GM12892 (cell line): ENCODE measurements at places on chromosomes 4 and X.

DNA sequence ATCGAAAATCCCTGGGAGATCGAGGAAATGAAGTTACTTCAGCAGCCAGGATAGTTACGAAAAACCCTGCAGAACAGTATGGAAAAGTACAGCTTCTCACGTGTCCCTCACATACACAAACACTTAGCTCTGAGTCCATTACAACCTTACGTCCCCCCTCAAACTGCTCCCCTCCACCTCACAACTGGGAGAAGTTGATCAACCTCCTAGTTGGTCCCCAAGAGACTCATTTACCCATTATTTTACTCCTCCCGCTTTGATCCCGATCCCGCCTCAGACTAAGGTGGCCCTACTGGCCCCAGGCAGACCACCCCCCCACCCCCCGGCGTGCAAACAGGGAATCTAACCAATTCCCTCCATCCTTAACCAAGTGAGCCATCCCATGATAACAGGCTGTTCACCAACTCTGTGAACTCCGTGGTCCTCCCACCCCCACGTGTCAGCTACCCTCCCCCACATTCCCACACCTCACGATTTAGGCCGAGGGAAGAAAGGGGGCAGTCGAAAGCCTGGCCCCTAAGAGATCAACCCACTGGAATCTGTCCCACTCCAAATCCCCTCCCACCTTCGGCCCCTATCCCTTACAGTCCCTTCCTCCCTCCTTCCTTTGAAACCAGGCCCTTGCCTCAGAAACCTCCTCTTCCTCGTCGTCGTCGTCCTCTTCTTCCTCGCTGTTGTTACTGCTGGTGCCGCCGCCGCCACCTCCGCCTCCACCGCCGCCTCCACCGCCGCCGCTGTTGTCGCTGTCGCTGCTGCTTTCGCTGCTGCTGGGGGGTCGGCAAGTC, 755 bp downstream of the ANKRD17 start:
- no peak for DNase-seq

DNA sequence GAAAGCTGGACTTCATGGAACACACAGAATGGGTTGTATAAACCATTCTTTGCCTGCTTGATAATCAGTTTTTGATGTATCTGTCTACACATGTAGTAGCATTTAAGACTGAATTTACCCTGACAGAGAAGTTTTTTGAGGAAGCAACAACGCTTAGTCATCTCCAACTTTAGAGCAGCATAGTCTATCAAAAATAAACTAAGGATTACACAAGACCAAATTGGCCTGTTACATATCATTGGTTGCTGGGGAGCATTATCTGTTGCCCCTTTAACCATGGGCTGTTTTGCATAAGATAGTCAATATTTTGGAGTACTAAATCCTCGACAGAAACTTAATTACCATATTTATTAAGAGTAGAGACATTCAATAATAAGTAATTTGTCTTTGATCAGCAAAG, 347.4 kb downstream of the FAM47B start:
- no peak for DNase-seq

GRCh38 chr4:89248879-89249281, 58.7 kb downstream of the GPRIN3 start:
- no peak for DNase-seq

DNA sequence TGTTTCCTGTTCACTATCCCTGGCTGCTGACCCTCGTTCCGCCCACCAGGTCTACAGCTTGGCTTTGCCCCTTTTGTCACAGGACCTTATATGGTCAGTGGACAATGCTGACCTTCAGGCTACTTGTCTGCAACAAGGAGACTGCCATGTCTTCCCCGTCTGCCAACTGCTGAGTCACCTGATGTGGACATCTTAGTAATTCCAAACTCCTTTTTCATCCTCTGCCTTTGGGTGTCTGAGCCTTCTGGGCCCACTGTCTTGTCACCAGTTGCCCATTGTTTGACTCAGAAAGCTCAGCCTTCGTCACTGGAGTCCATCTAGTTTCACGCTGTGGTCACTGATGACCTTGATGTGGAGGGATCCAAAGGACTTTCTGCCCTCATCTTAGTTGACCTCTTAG, 30.2 kb downstream of the GPRIN3 start:
- DNase-seq: no peak

GRCh38 chr4:53563824-53564223, 27.5 kb downstream of the LNX1 start:
- DNase-seq: peak; percentile 13

GRCh38 chr4:16667464-16667863, 231.0 kb downstream of the LDB2 start:
- no peak for DNase-seq

GRCh38 chr4:98890702-98891455, 38.1 kb downstream of the EIF4E start:
- no peak for DNase-seq

- DNase-seq: no peak
Measured at GRCh38 chr4:21097865-21098264, 397.6 kb downstream of the PACRGL start.

GRCh38 chr4:153341575-153342090, 2.9 kb upstream of the MND1 start:
- DNase-seq: no peak

DNA sequence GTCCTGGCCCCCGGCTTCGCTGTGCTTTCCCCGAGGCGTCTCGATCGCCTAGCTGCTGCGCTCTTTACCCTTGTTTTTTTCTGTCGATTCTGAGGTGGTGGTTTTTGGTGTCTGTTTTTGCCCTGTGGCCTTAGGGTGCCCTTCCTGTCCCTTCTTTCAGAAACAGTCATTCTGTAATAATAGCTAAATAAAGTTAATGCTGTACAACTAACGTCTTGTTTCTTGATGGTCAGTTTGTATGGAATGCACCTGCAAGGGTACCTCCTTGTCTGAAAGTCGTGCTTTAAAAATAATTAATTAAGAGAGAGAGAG, 686 bp downstream of the FIP1L1 start:
- DNase-seq: no peak

- DNase-seq: no peak
Measured at GRCh38 chr4:3684546-3684945, 81.6 kb upstream of the ADRA2C start.

GRCh38 chrX:140687706-140688105, 21.9 kb upstream of the LINC00632 start:
- DNase-seq: no peak

DNA sequence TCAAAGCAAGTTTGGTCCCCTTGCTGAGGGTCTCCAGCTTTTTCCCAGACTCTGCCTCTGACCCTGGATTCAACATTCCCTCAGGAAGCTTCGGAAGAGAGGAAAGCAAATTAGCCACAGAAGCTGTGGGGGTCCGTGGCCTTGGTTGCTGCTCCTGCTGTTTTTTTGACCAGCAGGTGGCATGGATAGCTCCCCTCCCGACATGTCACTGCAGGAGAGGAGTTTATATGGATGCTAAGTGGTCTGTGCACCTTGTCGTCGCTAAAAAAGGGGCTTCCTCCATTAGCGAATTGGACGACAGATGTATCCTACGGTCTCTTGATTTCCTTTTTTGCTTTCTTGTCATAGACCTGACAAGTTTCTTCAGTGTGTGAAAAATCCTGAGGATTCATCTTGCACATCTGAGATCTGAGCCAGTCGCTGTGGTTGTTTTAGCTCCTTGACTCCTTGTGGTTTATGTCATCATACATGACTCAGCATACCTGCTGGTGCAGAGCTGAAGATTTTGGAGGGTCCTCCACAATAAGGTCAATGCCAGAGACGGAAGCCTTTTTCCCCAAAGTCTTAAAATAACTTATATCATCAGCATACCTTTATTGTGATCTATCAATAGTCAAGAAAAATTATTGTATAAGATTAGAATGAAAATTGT, 70.2 kb downstream of the CD38 start:
- no peak for DNase-seq

GRCh38 chrX:429266-429825, 42.6 kb upstream of the PPP2R3B start:
- DNase-seq: no peak

- no peak for DNase-seq
Measured at GRCh38 chrX:84415140-84415539, 87.1 kb downstream of the HDX start.

DNA sequence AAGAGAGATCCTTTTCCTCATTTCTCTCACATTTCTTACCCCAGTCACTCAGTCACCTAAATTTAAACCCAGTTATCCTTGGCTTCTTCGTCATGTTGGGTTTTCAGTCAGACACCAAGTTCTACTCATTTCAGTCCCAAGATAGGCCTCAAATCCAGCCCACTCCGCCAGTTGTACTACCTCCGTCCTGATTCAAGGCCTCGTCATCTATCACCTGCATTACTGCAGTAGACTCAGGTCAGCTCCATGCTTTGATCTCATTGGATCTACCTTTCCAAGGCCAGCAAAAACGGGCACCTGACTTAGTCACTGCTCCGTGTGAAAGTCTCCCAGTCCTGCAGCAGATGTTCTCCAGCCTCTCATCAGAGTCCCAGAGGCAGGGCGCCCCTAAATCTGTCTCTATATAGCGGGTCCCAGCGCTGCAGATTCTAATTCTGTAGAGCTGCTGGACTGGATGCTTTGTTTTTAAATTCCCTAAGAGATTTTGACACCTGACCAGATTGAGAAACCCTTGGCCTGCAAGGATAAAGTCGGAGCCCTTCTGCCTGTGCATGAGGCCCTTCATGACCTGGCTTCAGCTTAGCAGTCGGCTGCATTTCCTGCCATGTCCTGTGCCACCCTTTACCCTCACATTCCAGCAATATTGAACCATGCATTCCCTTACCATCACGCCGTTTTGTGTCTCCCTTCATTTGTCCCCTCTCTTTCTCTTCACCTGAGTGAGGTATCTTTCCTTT, 53.7 kb downstream of the ZFX start:
- no peak for DNase-seq

DNA sequence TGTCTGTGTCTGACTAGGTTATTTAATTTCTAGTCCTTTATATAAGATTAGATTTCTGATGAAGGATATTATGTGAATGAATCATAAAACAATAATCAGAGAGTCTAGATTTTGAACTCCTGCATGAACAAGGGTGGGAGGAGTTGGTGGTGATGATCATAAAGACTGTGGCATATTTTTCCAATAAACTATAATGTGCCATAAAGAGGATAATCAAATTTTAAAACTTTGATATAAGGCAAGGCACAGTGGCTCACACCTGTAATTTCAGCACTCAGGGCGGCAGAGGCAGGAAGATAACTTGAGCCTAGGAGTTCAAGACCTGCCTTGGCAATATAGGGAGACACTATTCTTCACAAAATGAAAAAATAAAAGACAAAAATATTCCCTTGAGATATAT, 473.3 kb downstream of the GABRG1 start:
- DNase-seq: no peak
